ENCODE measurements at places on chromosomes 5 and 9.

GRCh38 chr9:28941856-28942255, 1368.6 kb upstream of the C9orf72 start:
- DNase-seq: no peak

GRCh38 chr5:154933537-154933936, 4.5 kb downstream of the GEMIN5 start:
- DNase-seq: no peak

GRCh38 chr9:90147426-90147825, 495.2 kb downstream of the DIRAS2 start:
- no peak for DNase-seq

GRCh38 chr5:89011778-89012711, 129.1 kb upstream of the MEF2C start:
- no peak for DNase-seq

DNA sequence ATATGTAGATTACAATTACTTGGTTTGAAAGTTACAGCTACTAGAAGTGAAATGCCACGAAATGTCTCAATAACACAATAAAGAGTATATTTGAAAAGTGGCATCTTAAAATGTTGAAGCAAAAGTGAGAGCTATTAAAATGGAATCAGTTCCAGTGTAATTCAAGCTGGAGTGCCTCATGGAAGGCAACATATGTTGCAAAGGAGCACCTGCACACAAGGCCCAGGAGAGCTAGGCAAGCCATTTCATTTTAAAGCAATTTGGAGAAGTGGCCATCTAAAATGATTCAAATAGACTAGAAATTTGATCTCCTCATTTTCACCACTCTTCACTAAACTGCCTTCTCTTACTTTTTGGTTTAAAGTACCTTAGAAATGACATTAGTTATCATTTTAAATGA, 167.8 kb downstream of the GABRB2 start:
- DNase-seq: no peak

- peak; percentile 82 for DNase-seq
These were observed 581 bp upstream of the C9orf40 start for GRCh38 chr9:74953235-74953751.

- no peak for DNase-seq
These were observed 145.8 kb downstream of the ZDHHC21 start for GRCh38 chr9:14547245-14548060.

DNA sequence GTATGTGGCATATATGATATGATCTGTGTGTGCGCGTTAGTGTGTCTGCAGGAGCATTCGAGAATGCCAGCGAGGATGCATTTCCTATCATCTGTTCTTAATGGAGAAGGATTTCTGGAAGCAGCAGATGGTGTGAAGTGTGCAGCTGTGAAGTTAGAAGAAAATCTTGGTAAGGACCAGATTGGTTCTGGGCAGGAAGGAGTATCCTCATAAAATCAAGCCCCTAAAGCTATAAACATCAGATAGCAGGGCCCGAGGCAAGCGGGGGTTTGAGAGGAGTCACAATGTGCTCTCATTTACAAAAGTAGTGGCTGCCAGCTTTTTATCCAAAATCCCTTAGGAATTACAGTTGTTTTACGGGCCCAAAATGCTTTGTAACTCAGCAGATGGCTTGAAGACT, 40.0 kb downstream of the DAPK1 start:
- no peak for DNase-seq

DNA sequence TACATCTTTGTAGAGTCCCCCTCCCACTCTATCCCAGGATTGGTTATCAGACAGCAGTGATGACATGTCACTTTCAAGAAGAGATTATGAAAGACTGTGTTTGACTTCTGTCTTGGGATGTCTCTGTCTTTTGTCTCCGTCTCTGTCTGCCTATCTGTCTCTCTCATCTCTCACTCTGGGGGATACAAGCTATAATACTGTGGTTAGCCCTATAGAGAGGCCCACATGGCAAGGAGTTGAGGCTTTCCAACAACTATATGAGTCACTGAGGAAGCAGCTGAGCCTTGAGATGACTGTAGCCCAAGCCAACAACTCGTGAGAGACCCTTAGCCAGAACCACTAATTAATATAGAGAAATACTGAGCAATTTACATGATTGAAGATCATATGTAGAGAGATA, 284.8 kb downstream of the PDE4D start:
- no peak for DNase-seq

DNA sequence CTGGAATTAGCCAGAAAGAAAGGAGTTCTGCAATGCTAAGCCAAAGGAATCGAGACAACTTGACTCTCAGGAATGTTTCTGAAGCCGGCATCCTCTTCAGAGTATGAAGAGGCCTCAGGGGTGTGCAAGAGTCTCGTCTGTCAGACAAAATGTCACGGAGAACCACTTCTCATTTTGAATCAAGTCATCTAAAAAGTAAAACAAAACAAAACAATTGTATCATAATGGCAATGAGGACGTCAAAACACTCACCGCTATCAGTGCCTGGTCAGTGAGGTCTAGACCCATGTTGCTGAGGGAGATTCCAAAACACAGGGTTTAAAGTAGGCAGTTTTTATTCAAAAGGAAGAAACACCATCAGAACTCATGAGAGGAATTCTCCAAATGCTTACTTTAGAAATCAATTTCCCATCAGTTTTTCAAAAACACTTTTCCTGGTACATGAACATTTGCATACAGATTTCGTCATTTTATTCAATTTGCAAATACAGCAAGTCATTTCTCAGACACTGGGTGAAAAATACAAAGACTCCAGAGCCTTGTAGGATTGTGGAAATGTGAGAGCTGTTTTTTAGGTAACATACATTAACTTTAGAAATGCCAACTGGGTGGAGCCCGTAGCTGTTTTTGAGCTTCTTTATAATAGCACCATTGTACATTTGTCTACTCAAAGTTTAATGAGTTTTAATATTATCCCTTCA, 89.5 kb upstream of the MAP3K1 start:
- DNase-seq: no peak

GRCh38 chr9:93891050-93891449, 64.1 kb downstream of the BARX1 start:
- DNase-seq: no peak

GRCh38 chr5:157286761-157287211, 20.9 kb downstream of the CYFIP2 start:
- DNase-seq: no peak

DNA sequence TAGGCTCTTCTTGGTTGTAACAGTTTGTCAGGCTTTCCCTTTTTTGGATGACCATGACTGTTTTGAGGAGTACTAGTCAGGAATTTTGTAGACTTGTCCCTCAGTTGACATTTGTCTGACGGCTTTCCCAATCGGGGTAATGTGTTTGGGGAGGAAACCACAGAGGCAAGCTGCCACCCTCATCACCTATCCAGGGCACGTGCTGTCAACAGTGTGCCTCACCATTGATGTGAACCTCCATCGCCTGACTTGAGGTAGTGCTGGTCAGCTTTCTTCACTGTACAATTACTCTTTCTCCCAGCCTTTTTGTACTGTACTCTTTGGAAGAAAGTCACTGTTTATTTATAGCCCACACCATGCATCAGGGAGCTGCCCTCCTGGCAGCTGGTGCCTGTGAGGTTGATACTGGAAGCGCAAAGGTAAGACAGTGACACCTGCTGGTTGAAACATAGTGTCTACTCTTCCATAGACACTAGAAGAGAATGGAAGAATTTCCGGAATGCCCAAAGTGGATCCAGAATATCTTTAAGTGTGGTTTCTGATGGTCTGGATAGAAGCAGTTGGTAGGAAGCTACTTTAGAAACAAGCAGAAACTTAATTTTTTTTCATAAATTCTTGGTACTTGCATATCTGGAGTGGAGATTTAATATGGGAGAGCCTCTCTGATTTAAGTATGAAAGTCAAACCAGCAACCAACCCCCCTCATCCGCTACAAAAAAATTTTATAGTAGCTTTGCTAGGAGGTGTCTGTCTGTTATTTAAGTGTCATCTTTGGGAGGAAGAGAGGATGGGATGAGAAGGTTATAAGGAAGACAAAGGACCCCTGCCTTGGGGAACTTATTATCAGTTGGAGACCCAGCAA, 69.3 kb downstream of the SNX30 start:
- DNase-seq: peak; percentile 69

DNA sequence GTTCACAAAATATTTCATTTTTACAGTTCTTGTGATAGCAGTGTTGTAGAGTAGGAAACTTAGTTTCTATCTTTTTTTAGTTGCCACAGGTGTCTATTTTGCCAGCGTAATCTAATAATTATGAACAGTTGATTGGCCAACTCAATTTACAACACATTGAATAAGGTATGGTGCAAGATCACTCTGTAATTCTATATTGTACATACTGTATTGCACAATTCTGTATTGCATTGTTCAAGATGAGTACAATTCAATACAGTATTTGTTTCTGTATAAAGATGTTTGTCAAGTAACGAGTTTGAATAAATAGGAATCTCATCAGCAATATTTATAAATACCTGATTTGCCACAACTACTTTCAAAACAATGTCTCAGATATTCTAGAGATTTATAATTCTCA, 64.2 kb upstream of the HTR1A start:
- no peak for DNase-seq

GRCh38 chr5:172727551-172727950, 43.4 kb downstream of the DUSP1 start:
- DNase-seq: no peak

GRCh38 chr9:91746357-91746756, 203.7 kb downstream of the ROR2 start:
- DNase-seq: no peak

GRCh38 chr9:114930056-114930812, at the start of gene TNFSF8:
Gene TNFSF8, minus strand, starts transcription at chr9:114930591. Its CDS starts 288 bp downstream, at chr9:114930303.
- DNase-seq: no peak

GRCh38 chr5:159489779-159490178, 159.5 kb upstream of the IL12B start:
- no peak for DNase-seq

DNA sequence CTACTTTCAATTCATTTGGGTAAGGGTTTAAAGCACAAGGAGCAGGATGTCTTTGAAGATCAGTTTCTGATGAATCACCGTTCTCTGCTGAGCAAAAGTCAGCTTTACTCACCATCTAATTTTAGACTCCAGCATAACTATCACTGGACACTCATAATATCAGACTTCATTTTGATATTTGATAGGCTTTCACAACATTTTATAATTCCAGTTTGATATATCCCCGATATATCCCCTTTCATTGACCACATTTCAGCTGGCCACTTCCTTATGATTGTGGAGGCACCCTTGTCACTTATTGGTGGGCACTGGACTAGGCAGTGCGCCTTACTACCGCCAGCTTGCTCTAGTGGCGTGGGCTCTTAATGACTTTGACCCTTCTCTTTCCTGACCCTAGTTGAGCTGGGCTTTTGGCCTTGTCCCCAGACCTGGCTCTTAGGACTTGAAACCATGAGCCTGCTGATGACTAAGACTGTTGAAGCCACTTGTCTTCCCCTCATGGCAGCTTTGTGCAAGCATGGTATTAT, 46.8 kb downstream of the CYSTM1 start:
- DNase-seq: no peak

All from muscle of arm (tissue), 14 donors.